WERI-Rb-1 (cell line): ENCODE measurements at places on chromosomes 12 and 14.

GRCh38 chr14:69246331-69246730 lies 13.6 kb upstream of the GALNT16 start:
- no peak for DNase-seq

DNA sequence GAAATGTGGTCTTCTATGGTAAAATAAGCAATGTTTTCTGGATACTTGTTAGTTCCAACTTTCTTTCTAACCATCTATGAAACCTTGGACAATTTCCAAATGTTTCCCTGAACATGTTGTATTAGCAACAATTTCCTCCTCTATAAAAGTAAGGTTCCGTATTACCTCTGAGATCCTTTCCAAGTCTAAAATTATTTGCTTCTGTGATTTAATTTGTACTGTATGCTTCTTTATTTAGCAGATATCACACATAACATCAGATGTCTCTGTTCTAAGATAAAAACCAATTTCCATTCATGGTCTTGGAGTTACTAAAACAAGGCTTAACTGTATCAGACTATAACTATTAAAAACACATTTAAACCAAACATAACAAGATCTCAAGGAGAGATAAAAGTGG lies 177.2 kb downstream of the FOXA1 start:
- DNase-seq: no peak

DNA sequence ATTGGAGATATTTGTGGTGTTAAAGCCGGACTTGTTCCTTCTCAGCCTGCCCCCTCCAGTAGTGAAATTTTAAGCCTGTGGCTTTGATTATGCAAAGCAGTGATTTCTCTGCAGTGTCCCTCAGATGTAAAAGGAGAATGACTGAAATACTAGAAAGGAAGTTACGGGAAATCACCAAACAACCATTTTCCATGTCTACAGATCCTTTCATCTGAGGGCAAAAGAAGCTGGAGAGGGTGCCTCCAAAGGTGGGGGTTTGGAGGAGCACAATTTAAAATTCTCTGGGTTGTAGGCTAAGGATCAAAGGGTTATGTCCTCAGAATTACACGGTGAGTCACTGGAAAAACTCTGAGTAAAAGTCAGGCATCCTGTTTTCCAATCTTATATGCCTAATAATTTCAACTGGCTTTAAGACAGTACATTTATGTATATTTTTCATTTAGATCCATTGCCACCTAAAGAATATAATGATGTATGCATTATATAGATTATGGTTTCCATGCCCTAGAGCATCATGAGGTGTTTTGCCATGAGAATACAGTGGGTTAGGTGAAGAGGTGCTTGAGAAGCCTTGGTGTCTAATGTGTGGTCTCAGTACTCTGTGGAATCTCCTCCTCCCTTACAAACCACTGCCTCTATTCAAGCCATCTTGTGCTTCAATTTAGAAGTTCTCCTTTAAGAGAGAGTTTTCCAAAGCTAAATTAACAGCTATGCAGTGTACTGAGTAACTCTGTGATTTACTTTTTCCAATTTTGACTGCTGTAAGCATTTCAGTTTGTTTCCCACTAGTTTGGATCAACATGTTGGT lies 362.1 kb downstream of the RAD51B start:
- no peak for DNase-seq

DNA sequence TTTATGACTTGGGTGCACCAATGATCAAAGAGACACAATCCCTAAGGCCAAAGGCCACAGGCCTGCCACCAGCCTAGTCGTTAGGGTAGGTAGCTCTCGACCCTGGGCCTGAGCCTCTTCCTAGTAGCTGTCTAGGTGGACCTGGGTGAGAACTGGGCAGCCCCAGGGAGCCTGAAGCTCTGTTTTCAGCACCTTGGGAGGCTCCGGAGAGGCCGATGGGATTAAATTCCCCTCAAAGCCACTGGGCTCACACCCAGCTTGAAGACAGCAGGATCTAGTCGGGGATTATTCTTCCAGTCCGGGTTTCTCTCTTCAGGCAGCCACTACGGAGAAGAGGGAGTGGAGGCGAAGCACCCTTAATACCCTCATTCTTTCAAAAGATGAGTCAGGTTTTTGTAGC lies 79.8 kb downstream of the TMEM260 start:
- DNase-seq: peak; percentile 79

- no peak for DNase-seq
These were observed 464.6 kb downstream of the PCNX1 start for GRCh38 chr14:71371711-71372396.

- no peak for DNase-seq
These were observed 5.9 kb upstream of the PRPH start for GRCh38 chr12:49288922-49289555.

- DNase-seq: no peak
These were observed 277.8 kb downstream of the ALX1 start for GRCh38 chr12:85557850-85558249.

- DNase-seq: no peak
These were observed 184.0 kb upstream of the SYT1 start for GRCh38 chr12:78680596-78680995.

DNA sequence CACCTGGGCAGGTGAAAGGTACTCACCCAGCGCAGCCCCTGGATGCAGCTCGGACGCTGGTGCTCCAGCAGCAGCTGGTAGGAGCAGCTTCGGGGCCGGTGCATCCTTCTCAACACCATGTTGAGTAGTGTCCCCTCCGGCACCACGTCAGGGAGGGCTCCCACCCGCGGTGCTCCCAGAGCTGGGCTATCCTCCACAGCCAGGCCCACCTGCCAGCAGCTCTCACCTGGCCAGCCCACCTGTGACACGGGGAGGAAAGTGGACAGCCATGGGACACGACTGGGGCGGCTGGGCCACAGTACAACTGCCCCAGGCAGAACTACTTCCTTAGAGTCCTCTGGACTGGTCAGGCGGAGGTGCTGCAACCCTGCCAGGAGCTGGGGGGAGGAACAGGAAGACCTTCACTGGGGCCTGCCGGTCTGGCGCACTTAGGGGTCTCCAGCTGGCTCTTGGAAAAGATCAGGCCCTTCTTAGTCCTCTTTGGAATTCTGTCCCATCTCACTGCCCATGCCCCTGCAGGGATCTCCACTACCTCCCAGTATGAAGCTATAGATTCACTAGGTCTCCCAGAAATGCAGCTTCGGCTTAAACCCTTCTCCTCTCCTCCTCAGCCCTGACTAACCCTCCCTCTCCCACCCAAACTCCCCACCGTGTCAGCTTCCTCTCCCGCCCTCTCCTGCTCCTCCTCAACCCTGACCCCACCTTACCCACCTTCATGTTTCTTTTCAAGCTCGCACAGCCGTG lies 668 bp downstream of the RAPGEF3 start:
- DNase-seq: no peak

GRCh38 chr14:20667957-20668356 lies 16.4 kb upstream of the RNASE4 start:
- no peak for DNase-seq

DNA sequence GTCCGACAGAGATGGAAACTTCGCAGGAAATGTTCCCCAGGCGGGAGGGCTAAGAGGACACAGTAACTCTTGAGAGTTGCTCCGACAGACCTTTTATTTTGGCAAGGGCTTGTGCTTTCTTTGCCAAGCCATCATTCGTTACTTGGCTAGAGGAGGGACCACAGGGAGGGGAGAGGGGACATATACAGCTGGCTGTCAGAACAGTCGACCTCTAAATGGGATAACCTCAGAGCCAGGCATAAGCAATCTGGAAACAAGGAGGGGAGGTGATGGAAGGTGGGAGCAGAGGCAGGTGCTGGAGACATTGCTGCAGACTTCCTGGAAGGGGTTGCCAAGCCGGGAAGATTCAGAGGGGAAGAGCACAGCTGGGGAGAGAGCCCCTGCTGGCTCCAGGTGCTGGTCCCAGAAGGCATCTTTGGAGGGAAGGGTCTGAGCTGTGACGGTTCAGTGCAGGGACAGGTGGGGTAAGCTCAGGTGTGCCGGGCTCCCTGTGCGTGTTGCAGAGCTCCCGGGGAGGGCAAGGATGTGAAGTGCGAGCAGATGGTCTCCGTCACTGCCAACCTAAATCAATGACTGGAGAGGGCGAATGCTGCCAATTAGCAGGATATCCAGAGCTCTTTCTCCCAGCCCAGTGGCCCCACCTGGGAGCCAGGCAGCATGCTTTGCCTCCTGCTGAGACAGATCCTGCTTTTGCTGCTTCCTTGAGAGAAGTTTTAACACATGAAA lies 50.1 kb downstream of the CHST11 start:
- no peak for DNase-seq

DNA sequence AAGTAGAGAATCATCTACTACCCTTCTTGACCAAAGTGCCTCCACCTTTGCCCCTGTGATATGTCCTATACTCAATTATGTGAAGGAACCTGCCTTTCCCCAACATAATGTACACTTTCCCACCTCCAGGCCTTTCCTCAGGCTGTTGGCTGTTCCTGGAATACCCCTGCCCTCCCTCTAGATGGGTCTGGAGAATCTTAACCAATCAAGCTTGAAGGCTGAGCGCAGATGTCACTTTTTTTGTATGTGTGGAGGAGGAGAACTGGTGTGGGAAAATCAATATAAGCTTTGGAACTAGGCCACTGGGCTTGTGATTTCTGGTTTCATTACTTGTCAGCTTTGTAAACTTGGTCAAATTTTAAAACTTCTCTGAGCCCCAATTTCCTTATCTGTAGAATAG lies 4.7 kb downstream of the BMAL2 start:
- peak; percentile 29 for DNase-seq

- no peak for DNase-seq
These were observed 242.9 kb upstream of the PLEKHG7 start for GRCh38 chr12:92459850-92460249.

GRCh38 chr14:49930720-49931119 lies 37.8 kb downstream of the ARF6 start:
- no peak for DNase-seq

GRCh38 chr12:104044158-104044557 lies 5.8 kb downstream of the GLT8D2 start:
- DNase-seq: no peak

GRCh38 chr14:38286452-38286851 lies 30.6 kb upstream of the CLEC14A start:
- no peak for DNase-seq

DNA sequence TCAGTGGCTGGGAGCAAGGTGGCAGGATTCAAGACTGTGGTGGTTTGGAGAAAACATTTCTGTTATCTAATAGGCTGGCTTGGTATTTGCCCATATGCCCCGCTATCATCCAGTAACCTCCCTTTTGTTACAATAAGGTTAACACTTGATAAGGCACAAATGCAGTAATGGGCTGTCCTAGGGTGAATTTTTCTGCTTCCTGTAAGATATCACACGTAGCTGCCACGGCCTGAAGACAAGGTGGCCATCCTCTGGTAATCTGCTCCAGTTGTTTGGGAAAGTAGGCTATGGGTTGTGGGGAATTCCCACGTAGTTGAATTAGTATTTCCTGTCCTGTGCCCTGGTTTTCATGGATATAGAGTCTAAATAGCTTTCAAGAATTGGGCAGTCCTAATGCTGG lies 23.1 kb downstream of the ANG start:
- DNase-seq: no peak

GRCh38 chr14:102870994-102871831 lies 51.2 kb upstream of the AMN start:
- DNase-seq: no peak

- peak; percentile 48 for DNase-seq
These were observed 68.2 kb upstream of the ETV6 start for GRCh38 chr12:11581179-11581755.

DNA sequence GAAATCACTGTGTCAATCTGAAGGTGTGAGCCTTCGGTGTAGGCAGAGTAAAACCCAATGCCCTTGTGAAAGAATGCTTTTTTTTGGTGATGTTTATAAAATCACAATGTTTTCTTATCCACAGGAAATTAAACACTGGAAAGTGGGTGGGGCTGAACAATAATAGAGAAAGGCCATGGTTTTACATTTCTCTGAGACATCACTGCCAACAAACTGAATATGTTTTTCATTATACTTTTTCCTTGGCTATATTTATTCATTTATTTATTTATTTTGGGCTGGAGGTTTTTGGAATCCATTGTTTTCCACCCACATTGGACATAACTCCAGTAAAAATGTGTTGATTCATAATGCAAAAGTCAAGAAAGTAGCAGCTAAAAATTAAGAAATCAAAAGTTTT lies 16.9 kb downstream of the LRRK2 start:
- DNase-seq: no peak

GRCh38 chr12:10243818-10244520 lies 31.3 kb downstream of the GABARAPL1 start:
- no peak for DNase-seq

GRCh38 chr12:111980598-111980997 lies 32.4 kb downstream of the TMEM116 start:
- DNase-seq: no peak

GRCh38 chr14:100132161-100132902 lies 27.1 kb downstream of the DEGS2 start:
- no peak for DNase-seq

- DNase-seq: no peak
These were observed 406.9 kb downstream of the RAD51B start for GRCh38 chr14:68226523-68226922.

GRCh38 chr12:30610718-30611117 lies 85.0 kb downstream of the IPO8 start:
- DNase-seq: no peak

GRCh38 chr12:16325426-16325825 lies 22.0 kb upstream of the MGST1 start:
- DNase-seq: no peak

DNA sequence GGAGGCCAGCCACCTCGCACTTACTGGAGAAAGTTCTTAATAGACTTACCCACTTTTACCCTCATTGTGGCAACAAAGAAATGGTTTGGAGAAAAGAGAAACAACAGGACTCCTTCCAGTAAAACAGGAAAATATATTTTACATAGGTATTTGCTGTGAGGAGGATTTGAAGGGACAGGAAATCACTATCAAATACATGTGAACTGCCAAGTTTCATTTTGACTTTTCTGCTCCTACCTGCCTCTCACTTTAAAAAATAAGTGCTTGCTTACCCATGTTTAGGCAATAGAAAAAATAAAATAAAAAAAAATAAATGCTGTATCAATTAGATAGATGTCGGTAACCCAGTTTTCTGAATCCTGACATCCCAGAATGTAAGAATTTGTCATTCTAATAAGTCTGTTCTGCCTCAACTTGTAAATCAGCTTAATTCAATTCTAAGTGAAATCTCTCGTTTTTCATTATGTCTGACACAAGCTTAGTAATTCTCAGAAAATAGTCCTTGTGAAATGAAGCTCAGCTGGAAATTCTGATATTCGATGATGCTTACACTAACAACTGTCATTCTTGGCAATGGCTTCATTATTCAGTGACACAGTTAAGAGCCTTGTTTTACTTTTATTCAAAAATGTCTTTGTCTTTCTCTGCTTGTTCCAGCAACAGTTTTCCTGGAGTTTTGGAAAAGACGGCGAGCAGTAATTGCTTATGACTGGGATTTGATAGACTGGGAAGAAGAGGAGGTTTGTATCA lies 131.3 kb downstream of the SLC5A8 start:
- no peak for DNase-seq

GRCh38 chr12:52942066-52942900 lies 6.6 kb upstream of the KRT18 start:
- no peak for DNase-seq

DNA sequence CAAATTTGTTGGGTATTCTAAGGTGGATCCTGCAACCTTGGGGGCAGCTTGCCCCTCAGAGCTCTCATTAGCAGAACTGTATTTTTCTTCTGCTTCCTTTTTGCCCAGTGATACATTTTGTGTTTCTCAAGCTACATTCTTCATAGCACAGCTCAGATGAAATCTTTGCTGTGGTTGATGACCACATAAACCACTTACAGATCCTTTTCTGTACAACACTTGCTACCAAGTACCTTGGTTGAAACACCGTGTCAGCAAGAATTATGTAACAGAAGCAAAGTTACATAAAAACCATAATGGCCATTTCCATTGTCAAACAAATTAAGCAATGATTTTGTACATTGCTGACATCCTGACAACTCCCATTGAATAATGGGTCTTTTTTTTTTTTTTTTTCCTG lies 9.7 kb upstream of the PLBD1 start:
- DNase-seq: no peak

GRCh38 chr14:62983821-62984220 lies 61.4 kb downstream of the KCNH5 start:
- no peak for DNase-seq
